Aorta (tissue), 5 donors: ENCODE measurements at places on chromosomes 13 and 19. TPM values are rescaled to one million over a fixed set of nuclear protein-coding genes. Genes with fewer than 3 reads are reported as not detected.

Gene PPP1R37
- 22.7 TPM for total RNA-seq

Gene CBY2
- total RNA-seq = not detected

Gene NFIX
- 327 TPM for total RNA-seq

DNA sequence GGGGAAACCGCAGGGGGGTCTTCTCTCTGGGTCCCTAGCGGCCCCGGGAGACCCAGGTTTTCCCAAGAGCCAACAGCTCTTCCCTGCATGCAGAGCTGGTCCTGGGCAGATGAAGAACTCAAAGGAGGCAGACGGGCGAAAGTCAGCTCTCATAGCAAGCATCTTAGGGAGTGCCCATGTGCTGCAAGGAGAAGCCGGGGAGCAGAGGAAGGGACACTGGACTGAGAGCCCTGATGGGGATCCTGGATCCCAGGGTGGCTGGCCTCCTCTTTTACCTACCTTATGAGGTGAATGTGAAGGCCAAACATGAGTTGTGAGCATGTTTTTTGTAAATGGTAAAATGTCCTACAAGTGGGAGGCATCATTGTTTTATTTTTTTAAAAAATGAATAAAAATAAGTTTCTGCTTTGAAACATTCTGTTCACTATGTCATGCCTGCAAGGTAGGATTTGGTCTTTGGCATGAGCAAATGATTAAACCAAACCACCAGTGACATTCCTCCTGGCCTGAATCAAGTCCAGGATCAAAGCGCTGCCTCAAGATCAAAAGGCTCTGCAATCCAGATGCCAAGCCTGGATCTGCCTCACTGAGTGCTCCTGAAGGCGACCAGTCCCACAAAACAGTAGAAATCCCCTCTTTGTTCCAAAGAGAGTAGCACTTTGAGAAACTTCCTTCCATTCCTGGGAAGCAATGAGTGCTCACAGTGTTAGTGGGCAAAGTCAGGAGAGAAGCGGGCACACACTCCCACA is 92.2 kb upstream of the SERP2 start:
- DNase-seq = no peak
- no peak overlapping the region for H3K4me3 ChIP-seq
- no peaks in the 10 kb centered on the region for H3K27me3 ChIP-seq
- no peaks in the 10 kb centered on the region for H3K36me3 ChIP-seq
- H3K27ac ChIP-seq = no peak overlapping the region

GRCh38 chr19:5115351-5115750 is 146.4 kb downstream of the KDM4B start:
- no peaks in the 10 kb centered on the region for H3K27me3 ChIP-seq
- H3K36me3 ChIP-seq = no peaks in the 10 kb centered on the region
- H3K4me3 ChIP-seq = no peak overlapping the region
- no peak for DNase-seq
- no peaks in the 10 kb centered on the region for H3K4me1 ChIP-seq

- H3K36me3 ChIP-seq = no peaks in the 10 kb centered on the region
- H3K27me3 ChIP-seq = no peaks in the 10 kb centered on the region
- DNase-seq = no peak
- H3K4me3 ChIP-seq = no peak overlapping the region
- no peaks in the 10 kb centered on the region for H3K4me1 ChIP-seq
Observed at GRCh38 chr19:4199699-4200293, 17.3 kb downstream of the ANKRD24 start.

DNA sequence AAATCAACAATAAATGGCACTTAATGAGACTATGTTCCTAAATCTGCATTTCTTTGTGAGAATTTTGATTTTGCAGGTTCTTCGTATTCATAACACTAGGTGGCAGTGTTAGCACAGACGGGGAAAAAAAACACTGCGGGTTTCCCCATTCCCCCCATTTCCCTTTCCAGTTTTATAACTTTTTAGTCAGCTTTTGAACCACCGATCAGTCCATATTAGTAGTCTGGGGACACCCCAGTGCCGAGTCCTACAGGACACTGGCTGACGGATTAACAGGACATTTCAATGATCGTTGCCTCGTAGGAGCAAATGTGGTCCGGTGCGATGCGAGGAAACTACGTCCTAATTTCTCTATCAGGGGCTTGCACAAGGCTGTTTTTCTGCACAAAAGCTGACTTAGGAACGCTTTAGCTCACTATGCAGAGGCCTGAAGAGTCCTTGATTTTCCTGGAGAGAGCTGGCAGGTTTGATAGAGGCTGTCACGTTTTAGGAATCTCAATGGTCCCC is 234.3 kb downstream of the LMO7 start:
- H3K36me3 ChIP-seq = no peaks in the 10 kb centered on the region
- H3K4me1 ChIP-seq = no peaks in the 10 kb centered on the region
- peak overlapping the region; percentile 32 for H3K4me3 ChIP-seq
- no peaks in the 10 kb centered on the region for H3K27me3 ChIP-seq

GRCh38 chr13:40031031-40031430 is 375.6 kb downstream of the COG6 start:
- H3K4me3 ChIP-seq = no peak overlapping the region
- DNase-seq = no peak
- no peaks in the 10 kb centered on the region for H3K36me3 ChIP-seq
- H3K27ac ChIP-seq = no peak overlapping the region

- peaks cover 29% of the 10 kb centered on the region for H3K4me1 ChIP-seq
- no peak overlapping the region for H3K27ac ChIP-seq
- no peaks in the 10 kb centered on the region for H3K27me3 ChIP-seq
- no peaks in the 10 kb centered on the region for H3K36me3 ChIP-seq
- DNase-seq = no peak
Observed at GRCh38 chr19:46926170-46927071, 65.6 kb downstream of the ARHGAP35 start.
